ENCODE measurements at places on chromosomes 5 and 9.

GRCh38 chr5:141094481-141095262 lies at the start of gene PCDHB2:
PCDHB2 (plus strand) TSS chr5:141094615; CDS start chr5:141094791, 176 bp downstream.
- no peak for DNase-seq

DNA sequence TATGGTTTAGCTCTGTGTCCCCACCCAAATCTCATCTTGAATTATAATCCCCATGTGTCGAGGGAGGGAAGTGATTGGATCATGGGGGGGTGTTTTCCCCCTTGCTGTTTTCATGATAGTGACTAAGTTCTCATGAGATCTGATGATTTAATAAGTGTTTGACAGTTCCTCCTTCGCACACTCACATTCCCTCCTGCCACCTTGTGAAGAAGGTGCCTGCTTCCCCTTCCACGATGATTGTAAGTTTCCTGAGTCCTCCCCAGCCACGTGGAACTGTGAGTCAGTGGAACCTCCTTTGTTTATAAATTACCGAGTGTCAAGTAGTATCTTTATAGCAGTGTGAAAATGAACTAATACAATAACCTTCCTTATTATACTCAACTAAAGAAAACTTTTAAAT lies 24.3 kb upstream of the TEX10 start:
- DNase-seq, result no peak

GRCh38 chr9:134968823-134969090 lies 51.0 kb upstream of the FCN1 start:
- no peak for DNase-seq

- DNase-seq, result no peak
These were observed 1.0 kb upstream of the MCC start for GRCh38 chr5:113489299-113489698.

GRCh38 chr5:171157775-171158174 lies 151.3 kb upstream of the TLX3 start:
- no peak for DNase-seq

DNA sequence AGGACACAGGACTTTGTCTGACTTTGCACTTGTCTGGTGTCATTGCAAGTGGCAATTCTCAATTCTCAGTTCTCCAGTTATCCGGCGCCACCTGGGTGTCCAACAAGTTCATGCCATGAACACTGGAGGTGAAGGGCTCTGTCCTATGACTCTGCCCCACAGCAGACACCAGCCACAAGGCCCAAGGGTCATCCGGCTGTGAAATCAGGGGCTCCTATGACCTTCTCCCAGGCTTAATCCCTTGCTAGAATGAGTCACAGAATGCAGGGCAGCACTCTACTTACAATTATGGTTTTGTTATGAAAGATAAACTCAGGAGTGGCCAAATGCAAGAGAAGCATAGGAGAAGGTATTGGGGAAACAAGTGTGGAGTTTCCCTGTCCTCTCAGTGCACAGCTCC lies 392.0 kb downstream of the GADD45G start:
- no peak for DNase-seq

DNA sequence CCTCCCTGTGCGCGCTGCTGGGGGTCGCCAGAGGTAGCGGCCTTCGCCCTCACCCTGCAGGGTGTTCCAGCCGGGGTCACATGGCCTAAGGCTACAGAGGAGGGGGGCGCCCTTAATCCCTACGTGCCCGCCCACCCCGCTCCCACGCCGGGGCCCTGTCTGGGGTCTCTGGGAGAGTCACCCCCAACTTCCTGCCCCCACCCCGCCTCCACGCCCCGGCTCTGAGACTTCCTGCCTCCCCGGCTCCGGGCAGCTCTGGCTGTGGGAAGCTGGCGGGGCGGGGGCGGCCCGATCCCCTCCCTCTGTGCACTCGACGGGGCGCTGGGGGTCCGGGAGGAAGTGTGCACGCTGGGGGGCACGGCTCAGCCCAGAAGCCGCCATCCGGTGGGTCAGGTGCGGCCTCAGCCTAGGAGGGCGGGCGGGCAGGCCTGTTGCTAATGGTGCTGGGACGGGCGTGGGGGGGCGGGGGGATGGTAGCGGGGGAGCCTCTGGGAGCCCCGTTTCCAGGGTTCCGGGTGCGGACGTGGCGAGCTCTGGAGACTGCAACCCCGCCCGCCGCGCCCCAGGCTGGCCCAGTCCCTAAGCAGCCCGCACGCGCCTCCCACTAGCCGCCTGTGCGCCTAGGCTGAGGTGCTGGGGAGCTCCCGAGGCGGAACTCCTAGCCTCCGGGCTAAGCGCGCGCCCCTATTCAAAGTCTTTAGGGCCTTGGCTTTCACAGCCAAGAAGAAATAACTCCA lies 61.6 kb downstream of the CXXC5 start:
- no peak for DNase-seq

DNA sequence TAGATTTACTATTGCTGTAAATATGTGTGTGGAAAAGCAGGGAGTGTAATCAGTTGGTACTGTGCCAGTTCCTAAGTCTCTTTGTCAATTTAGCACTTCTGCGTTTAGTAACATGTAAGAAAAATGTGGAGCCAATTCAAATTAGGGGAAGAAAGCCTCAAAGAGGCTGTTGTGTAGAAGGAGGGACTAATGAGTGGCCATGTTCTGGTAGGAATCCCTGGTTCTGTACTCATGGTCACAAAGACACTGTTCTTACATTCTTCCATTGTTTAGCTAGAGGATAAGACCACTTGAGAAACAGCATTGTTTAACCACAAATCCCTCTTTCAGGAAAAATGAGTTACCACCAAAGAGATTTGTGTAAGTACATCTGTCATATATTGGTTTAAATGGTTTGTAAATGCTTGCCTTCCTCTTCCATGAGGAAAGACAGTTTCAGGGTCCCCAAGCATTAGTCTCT lies 14.9 kb downstream of the ARHGEF28 start:
- DNase-seq, result no peak

- DNase-seq, result no peak
These were observed 255.9 kb upstream of the ST8SIA4 start for GRCh38 chr5:101159006-101159405.

- no peak for DNase-seq
These were observed 335.4 kb downstream of the MSX2 start for GRCh38 chr5:175059687-175060211.

DNA sequence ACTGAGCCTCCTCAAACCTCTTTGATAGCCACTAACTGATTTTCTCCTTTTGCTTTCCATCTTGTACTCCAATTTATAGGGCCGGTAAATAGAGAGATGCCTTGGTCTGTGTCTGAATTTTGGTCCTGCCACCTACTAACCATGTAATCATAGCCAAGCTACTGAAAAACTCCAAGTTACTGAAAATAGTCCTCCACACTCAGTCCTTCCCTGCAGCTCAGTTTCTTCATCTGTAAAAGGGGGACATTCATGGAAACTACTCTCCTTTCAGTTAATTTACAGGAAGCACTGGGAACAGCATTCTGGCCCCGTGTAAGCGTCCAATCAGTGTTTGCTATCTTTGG lies 30.0 kb upstream of the TGFBR1 start:
- no peak for DNase-seq

- DNase-seq, result no peak
These were observed 274.3 kb upstream of the DMRT1 start for GRCh38 chr9:567128-567746.

DNA sequence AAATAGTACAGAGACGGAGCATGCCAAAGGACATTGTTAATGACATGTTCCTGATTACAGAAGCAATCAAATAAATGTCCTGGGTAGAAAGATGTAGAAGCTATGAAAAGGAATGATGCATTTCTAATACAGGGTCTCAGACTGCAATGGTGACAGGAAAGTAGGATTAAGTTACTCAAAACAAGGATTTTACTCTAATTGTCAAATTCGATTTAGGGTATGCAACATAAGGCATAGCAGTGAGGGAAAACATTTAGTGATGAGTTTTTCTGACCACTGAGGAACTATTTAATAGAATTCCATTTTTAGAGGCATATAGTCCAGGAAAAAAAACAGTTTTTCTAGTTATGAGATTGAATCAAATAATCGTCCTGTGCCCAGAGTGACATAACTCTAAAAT lies 715.1 kb upstream of the ACO1 start:
- no peak for DNase-seq

DNA sequence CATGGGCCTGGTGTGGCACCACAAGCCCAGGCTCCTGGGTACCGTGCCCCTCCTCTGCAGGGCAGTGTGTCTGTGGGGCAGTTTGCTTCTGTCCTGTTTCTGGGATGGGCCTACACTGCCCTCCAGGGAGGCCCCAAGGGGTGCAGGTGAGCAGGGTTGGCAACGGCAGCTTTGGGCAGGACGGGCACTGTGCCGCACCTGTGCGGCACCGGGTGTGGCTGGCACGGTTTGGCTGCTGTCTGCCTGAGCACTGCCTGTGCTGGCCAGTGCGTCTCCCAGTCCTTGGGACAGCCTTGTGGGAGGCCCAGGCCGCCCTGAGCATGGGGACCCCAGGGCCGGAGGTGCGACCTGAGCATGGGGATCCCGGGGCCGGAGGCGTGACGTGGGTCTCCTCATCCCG lies 37.2 kb downstream of the RXRA start:
- no peak for DNase-seq

DNA sequence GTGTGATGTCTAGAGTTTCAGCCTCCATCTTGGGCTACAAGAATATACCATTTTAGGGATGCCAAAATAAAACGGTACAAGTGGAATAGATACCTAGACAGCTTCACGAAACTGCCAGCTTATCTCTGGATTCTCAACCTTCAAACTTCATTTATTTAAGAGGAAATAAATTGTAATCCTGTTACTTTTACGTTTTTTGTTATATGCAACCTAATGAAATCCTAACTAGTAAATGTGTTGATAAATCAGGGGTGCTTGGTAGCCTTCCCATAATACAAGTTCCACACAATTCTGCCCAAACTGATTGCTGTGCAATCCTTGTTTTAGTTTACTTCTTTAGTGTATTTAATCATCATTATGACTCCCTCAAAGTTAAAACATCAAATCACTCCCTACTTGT lies 75.5 kb downstream of the SSBP2 start:
- DNase-seq, result no peak

DNA sequence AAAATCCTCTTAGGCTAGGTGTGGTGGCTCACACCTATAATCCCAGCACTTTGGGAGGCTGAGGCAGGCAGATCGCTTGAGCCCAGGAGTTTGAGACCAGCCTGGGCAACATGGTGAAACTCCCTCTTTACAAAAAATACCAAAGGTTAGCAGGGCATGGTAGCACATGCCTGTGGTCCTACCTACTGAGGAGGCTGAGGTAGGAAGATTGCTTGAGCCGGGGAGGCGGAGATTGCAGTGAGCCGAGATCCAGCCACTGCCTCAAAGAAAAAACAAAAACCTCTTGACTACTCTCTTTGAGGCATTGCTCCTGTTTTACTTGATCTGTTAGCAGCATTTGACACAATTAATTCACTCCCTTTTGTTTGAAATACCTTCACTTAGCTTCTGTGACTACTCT lies 20.7 kb downstream of the KIF2A start:
- DNase-seq, result no peak

- DNase-seq, result no peak
These were observed 416.2 kb downstream of the IRX2 start for GRCh38 chr5:2335125-2335732.

- DNase-seq, result no peak
These were observed 170.2 kb downstream of the HSD17B3 start for GRCh38 chr9:96131825-96132224.

DNA sequence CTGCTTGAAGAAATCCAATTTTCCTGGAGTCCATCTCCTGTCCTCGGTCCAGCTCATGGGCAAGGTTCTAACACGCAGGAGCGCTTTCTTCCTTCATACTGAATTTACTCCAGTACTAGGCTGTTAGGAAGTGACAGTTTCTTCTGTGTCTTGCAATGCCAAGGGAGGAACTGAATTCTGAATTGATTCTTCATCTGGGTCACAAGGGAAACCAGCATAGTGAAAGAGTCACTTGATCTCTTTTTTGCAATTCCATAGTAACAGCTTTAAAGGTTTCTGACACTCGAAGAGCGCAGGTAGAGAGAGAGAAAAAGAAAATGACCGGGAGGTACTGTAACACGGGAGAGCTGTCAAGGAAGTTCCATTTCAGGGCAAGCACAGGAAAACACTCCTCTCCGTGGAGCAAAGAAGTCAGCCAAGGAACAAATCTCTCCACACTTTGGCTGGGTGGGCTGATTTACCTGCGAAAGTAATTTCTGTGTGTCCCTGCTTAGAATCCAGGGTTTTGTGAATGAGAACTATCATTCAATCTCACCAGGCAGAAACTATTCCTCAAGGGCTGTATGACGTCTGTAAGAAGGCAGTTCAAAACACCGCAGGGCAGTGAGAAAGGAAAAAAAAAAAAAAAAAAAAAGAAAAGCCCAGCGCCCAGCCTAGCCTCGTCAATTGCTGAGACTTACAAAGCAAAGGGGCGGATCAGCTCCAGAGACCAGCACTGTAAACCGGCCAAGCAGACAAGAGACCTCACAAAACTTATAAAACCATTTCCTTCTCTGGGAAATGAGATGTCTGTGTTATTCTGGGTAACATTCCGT lies 617.8 kb downstream of the PDE4D start:
- DNase-seq, result no peak

DNA sequence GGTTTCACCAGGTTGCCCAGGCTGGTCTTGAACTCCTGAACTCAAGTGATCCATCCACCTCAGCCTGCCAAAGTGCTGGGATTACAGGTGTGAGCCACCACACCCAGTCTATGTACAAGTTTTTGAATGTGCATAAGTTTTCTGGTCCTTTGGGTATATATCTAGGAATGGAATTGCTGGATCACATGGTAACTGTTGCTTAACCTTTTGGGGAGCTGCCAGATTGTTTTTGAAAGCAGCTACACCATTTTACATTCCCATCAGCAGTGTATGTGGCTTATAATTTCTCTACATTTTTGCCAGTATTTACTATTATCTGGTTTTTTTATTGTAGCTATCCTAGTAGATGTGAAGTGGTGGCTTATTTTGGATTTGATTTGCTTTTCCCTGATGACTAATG lies 8.9 kb upstream of the LNPEP start:
- DNase-seq, result no peak

GRCh38 chr5:135134691-135135381 lies 100.8 kb upstream of the PITX1 start:
- no peak for DNase-seq

- no peak for DNase-seq
These were observed 161.5 kb upstream of the DMAC1 start for GRCh38 chr9:7961076-7961475.

DNA sequence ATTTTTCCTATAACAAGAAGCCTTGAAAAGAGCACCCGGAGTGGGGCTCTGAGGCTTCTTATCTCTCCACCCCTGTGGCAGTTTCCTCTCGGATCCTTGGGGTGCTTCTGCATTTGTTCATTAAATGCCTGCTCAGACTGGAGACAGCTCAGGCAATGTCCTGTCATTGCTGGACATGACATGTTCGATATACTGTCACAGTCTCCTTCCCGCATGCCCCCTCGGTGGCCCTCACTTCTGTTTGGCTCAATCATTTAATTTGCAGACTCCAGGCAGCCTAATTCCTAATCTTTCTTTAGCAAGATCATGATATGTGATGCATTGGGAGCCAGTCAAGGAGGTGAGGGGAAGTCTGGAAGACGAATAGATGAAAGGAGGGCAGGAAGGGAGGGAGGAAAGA lies 37.5 kb upstream of the CPEB4 start:
- DNase-seq, result no peak

- DNase-seq, result no peak
These were observed 23.6 kb upstream of the CYSTM1 start for GRCh38 chr5:140151144-140152021.

- no peak for DNase-seq
These were observed 90.3 kb downstream of the ANKRD55 start for GRCh38 chr5:56142614-56143372.
